Motor neuron (in vitro differentiated cells): ENCODE measurements at places on chromosomes 3 and 15.
A peak's percentile ranks its signal among the peaks of the same experiment; 100 is the strongest.

DNA sequence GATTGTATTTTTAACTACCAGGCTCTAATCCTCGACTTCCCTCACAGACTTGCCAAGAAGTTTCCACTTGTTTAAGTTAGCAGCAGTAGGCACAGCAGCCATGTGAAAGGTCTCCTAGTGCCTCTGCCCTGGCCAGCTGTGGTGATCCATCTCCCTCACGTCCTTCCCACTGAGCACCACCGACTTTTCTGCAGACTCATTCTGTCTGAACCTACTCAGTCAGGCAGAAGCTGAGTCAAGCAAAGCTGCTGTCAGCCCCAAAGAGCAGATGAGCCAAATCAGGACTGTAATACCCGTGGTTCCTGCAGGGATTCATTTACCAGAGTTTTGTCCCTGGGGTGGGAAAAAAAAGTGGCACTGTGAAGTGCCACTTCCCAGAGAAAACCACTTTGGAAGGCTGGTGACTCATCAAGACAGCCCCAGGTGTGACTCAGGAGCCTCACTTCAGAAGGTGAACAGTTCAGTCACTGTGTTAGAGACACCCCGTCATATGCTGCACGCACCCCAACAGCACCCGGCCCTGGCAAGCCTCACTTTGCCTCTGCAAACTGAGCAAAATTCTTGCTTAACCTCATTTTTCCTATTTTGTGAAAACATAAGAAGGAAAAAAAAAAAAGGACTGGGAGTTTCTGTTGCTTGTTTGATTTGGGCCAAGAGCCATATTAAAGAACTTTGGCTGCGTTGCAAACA, 76.0 kb downstream of the WWTR1 start:
- peak; percentile 87 for ATAC-seq

DNA sequence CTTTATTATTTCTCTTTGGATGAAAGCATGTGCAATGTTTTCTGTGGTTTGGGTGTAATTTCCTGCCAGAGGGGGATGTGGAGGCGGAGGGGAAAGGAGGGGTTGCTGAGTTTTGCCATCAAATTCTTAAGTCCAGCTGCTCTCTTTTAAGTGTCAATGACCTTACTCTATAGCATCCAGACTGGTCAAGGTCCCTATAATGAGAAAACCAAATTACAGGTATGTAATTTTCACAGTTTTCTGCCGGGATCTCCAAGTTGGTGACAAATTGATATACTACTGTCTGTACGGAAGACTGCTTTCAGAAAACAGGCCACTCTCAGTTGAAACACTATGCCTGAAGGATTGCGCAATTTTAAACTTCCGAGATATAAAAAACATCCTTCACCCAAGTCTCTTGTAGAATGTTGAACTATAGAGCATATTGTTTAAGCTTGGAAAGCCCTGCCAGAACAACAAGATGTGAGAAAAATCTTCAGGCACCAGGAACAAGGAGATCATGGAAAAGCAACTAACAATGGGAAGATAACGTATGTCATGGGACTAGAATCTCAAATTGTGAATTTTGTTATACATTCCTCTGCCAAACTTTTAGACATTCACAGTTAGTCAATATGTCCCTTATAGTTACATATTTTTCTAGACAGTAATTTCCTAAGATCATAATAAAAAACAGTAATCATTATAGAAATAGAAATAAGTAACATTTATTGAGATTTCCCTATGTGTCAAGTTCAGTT, 300.7 kb upstream of the SATB1 start:
- no peak for ATAC-seq

- ATAC-seq = no peak
Measured at GRCh38 chr15:26157081-26157480, 294.0 kb upstream of the ATP10A start.

GRCh38 chr3:98068824-98069223, 18.1 kb upstream of the OR5AC2 start:
- ATAC-seq = no peak

- ATAC-seq = no peak
Measured at GRCh38 chr3:39524107-39524506, 56.6 kb downstream of the MOBP start.

- no peak for ATAC-seq
Measured at GRCh38 chr3:192299921-192300320, 427.4 kb downstream of the FGF12 start.

- no peak for ATAC-seq
Measured at GRCh38 chr3:195856410-195857084, 44.8 kb upstream of the MUC4 start.

- ATAC-seq = no peak
Measured at GRCh38 chr15:57994221-57995049, 71.1 kb downstream of the ALDH1A2 start.

DNA sequence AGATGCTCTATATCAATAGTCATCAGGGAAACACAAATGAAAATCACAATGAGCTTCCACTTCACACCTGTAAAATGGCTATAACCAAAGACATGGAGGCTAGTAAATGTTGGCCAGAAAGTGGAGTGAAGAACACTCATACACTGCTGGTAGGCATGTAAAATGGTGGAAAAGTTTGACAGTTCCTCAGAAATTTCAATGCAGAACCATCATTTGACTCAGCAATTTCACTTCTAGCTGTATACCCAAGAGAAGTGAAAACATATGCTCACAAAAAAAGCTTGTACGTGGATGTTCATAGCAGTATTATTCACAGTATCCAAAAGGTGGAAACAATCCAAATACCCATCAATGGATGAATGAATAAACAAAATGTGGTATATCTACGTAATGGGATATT, 19.2 kb upstream of the TOP2B start:
- no peak for ATAC-seq

DNA sequence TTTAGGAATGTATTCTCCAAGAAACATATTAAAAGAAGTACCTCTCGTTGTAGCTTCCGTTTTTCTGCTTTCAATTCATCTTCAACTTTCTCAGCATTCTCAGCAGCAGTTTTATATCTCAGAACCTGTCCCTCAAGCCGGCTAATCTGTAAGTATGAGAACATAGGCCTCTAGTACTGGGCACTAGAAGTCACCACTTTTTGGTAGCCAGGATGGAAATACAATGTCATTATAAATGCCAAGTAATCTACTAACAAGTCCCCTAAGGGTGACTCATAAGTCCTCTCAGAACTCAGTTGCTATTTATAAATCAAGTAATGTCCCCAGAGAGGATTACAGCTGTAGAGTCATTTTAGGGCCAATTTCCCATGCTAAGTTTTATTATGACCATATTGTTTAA, 61.1 kb downstream of the MLH1 start:
- no peak for ATAC-seq

GRCh38 chr3:18122264-18122663, 302.9 kb downstream of the SATB1 start:
- no peak for ATAC-seq

- ATAC-seq = no peak
Measured at GRCh38 chr3:195282961-195283360, 12.0 kb upstream of the XXYLT1 start.

DNA sequence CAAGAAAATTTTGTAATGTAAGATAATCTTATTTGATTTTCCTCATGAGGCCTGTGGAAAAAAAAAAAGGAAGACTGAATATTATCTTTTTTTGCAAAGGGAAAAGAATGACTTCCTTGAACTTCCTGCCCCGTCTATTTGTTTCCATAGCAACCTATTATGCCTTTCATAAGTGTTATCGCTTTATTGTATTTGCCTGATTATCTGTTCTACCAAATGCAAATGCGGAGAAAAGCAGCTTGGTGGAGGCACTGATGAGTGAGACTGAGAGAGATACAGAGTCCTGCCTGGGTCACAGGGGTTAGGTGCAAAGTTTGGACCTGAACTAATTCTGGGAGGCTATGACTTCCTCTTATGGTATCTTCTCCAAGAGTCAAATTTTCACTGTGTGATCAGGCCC, 334.0 kb upstream of the KCNMB2 start:
- ATAC-seq = no peak

DNA sequence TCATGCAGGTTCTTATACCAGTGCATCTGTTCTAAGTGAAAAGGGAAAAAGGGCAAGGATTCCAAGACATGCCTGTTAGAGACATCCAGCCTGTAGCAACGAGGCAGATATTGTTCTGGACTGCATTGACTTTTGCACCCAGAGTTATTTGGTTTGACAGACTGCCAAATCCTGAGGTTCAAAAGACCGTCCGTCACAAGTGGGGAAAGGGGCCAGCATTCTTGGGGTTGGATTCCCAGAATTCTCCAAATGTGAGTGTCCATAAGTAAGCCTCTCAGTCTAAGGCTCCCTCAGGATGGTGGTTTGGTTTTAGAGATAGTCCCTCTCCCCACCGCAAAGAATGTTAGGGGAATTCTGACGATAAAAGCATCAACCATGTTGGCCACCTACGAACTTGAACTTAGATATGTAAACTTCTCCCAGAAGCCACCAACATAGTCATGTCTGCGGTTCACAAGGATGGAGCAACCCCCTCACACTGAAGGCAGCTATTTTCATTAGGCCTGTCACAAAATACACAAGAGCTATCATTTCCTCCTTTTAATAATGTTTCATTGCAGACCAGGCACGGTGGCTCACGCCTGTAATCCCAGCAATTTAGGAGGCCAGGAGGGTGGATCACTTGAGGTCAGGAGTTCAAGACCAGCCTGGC, 13.6 kb upstream of the LACTB start:
- ATAC-seq = peak; percentile 34

DNA sequence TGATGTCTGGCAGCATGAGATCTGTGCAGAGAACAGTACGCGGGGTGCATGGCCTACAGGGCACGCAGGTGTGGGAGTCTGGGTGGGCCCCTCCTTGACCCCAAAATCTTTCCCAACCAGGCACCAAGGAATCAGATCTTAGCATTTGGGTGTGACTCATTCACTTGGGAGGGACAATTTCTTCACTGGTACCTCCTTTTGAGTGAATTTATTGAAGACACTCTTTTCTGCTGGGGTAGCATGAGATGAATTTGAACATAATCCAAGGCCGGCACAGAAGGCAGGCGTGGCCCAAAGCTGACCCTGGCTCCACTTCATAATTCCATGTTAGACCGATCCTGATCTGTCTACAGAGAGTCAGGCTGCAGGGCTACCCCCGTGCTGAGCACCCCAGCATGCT, 30.6 kb upstream of the CDV3 start:
- no peak for ATAC-seq

- ATAC-seq = peak; percentile 15
Measured at GRCh38 chr15:60371175-60372051, 26.4 kb downstream of the ANXA2 start.

DNA sequence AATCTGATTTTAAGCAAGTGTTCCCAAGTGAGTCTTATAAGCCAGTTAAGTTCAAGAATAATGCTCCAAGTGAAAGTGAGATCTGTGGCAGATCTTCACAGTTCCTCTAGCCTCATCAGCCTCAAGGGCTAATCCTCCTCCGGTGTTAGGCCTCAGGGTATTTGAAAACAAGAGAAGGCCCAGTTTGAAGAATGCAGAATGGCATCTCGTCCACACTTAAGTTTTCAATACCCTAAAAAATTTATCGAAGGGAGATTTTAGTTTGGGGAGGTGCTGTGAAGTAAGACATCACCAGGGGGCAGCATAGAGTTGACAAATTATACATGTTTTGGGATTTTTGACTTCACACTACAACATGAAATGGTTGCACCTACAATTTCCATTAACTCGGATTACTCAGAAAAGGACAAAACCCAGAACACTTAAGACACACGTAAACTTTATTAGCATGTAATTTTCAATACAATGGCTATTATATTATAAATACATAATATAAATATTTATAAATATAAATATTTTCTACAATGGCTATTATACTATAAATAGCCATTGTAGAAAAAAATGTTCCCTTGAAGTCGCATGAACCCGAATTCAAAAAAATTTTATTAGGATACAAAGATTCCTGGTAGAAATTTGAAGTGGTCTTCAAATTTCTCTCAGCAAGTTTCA, 2.3 kb upstream of the TMEM266 start:
- no peak for ATAC-seq

GRCh38 chr3:197599089-197599765, 43.5 kb upstream of the BDH1 start:
- peak; percentile 98 for ATAC-seq

- peak; percentile 16 for ATAC-seq
Measured at GRCh38 chr3:36372534-36372935, 7.8 kb upstream of the STAC start.

- peak; percentile 16 for ATAC-seq
Measured at GRCh38 chr3:161231861-161232260, 10.8 kb downstream of the NMD3 start.

DNA sequence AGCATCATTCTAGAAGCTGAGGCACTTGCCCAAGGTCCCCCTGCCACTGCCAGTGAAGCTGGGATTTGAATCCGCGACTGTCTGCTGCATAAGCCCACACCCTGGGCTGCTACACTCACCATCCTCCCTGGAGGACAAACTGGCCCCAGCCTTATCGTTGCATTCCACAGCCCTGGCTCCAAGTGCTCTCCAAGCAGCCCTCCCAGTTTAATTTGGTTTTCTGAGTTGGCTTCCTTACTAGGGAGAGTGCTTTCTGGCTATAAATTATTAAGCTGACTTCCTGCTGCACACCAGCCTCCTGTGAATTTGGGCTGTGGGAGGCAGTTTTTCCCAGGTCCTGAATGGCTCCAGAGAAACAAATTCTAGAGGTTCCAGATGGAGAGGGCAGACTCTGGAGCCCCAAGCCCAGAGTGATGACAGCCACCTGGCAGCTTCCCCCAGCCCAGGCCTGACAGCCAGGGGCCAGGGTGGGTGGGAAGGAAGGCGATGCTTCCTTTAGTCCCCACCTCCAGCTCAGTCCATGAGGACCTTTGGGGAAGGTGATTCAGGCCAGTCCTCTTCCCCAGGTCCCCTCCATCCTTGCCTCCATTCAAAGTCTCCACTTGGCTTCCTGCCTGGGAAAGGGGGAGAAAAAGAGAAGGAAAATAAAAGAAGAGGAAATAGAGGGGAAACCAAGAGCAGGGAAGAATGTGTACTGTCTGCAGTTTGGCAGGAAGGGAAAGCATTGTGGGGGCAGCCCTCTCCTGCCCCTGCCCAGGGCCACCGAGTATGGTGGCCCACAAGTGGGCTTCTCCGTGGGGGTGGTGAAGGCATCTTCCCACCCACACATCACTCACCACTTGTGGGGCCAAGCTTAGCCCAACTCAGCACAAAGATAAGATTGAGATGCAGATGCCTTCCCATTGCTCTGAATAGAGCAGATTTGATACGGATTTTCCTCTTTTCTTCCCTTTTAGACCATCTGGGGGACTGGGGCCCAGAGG, 69.6 kb downstream of the SEMA5B start:
- ATAC-seq = peak; percentile 72

DNA sequence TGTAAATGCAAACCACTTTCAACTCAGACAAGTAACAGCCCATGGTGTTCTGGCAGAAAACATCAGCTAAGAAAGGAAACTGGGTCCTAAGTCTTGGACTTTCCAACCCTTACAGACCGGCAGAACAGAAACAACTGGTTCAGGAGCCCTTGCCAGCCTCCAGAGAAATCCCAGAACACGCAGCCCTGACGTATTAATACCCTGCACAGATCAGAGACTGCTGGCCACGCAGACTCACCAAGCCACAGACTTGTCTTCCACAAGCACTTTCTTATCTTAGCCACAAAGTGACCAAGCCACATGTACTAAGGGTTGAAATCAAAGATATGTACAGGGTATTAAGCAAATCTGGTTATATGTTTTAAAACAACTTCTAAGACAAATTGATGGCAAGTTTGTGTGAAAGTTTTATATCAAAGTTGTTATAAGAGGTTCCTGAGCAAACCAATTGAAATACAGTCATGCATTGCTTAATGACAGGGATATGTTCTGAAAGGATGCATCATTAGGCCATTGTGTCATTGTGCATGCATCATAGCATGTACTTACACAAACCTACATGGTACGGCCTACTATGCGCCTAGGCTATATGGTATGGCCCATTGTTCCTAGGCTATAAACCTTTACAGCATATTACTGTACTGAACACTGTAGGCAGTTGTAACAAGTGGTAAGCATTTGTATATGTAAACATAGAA, 36.8 kb downstream of the BTD start:
- no peak for ATAC-seq

- no peak for ATAC-seq
Measured at GRCh38 chr3:184539801-184540435, 21.7 kb upstream of the EPHB3 start.
